ENCODE measurements at places on chromosomes 7 and 10. TPM values are rescaled to one million over a fixed set of nuclear protein-coding genes. Genes with fewer than 3 reads are reported as not detected.

Gene ODAD2
- 5.5 TPM for total RNA-seq

Gene ARMC3
- 16.4 TPM for total RNA-seq

Gene STAMBPL1
- 19.1 TPM for total RNA-seq

Gene CRHR2
- total RNA-seq = 1.6 TPM

Gene SPDYE8
- 0.46 TPM for total RNA-seq

Gene DKK1
- total RNA-seq = 5.3 TPM

Gene PIK3CG
- 1.8 TPM for total RNA-seq

Gene KIF11
- 12.0 TPM for total RNA-seq

Gene FANK1
- total RNA-seq = 11.3 TPM

Gene ELN
- 33.2 TPM for total RNA-seq

Gene ZNF239
- 17.3 TPM for total RNA-seq

Gene VAX1
- total RNA-seq = 4.6 TPM

Gene AKR1B15
- total RNA-seq = not detected

Gene ACSM6
- total RNA-seq = not detected

Gene SPDYE11
- not detected for total RNA-seq

Gene NPC1L1
- not detected for total RNA-seq

Gene FAM171A1
- total RNA-seq = 35.1 TPM
